Muscle of arm (tissue), 14 donors: ENCODE measurements at places on chromosomes 12 and 14.

- DNase-seq: no peak
These were observed 131.1 kb downstream of the ETV6 start for GRCh38 chr12:11780521-11781101.

- no peak for DNase-seq
These were observed 24.7 kb downstream of the TRAPPC6B start for GRCh38 chr14:39145266-39145966.

GRCh38 chr12:54692353-54692752 lies 44.2 kb upstream of the DCD start:
- DNase-seq: no peak

- DNase-seq: no peak
These were observed 16.4 kb upstream of the CD27 start for GRCh38 chr12:6428326-6428725.

DNA sequence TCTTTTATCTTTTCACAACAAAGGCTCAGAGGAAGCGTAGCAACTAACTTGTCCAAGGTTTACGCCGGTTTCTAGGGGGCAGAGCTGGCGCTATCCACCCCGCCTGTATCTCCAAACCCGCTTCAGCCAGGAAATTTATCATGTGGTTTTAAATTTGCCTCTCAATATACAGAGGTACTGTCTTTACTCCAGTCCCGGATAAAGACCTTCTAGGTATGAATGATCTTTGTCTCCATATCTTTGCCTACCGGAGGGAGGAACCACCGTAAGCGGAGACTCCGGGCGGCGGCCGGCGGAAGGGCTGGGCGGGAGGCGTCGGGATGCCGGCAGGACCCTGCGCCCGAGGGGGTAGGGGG lies 693 bp upstream of the RIMKLB start:
- no peak for DNase-seq

DNA sequence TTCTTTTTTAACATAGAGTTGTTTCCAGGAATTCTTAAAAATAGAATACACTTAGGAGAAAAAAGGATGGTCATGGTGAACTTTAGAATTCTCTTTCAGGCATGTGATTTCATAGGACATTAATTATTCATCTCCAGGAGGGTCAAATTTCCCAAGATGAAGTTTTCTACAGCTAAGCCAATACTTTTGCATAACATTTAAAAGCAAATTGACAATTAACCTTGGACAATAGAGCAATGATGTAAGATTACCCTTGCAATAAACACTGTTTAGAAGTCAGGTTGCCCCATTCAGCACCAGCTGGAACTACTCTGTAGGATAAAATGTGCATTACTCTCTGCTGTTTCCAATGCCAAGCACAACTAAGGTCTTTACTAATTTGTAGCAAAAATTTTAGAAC lies 49.5 kb downstream of the SIX1 start:
- no peak for DNase-seq
